GM12878 (cell line): ENCODE measurements at places on chromosomes 12 and 14.

DNA sequence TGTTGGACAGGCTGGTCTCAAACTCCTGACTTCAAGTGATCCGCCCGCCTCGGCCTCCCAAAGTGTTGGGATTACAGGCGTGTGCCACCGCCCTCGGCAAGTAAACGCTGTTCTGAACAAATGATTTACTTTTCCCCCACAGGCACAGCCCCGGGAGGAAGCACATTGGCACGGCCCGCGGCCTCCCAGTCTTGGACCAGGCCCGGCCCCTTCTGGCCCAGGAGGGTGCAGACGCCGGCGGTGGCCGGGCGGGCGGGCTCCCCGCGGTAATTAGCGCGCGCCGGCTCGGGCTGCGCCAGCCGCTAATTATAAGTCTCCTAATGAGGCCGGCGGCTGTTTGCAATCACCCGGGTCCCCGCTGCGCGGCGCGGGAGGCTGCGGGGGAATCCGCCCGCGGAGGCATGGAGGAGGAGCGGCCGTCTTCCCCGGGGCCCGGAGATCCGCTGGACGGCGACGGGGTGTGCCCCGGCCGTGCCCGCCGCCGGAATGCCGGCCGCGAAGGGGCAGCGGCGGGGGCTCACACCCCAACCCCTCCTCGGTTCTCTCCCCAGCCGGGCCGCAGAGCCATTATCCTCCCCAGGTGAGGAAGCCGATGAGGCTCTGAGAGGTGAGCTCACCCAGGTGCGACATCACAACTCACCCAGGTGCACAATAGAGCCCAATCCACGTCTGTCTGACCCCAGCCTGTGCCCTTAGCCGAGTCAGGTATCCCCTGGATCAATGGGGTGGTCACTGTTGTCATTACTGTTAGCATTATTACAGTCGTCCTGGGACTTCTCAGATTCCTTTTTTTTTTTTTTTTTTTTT is 3.3 kb upstream of the POP5 start:
- DNase-seq: no peak

DNA sequence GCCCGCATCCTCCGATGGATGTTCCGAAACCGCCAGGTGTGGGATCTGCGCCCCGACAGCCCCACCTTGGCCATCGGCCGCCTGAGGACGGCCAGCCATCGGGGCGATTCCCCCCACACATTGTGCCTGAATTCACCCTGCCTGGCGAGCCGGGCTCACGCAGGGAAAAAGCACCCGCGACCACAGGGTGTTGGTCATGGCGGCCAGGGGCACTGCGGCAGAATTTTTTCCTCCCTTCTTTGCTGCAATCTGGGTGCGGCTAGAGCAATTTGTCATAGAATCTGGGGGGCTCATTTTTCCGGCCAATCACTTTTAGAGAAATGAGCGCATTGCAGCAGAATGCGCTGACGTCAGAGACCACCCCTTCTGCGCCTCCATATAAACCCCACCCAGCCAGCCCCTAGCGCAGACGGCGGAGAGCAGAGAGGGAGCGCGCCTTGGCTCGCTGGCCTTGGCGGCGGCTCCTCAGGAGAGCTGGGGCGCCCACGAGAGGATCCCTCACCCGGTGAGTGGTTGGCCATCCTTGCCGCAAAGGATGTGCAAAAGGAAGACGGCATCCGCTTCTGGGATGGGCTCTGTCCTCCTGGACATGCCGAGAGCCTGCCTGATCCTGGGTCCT is at the start of gene MEG3:
TSS of gene MEG3 (plus strand) at position 406 of the 619 bp plus-strand sequence.
- DNase-seq: no peak

- DNase-seq: no peak
Observed at GRCh38 chr14:42002141-42002540, 395.5 kb downstream of the LRFN5 start.

GRCh38 chr14:54446161-54446693 is 5.1 kb upstream of the CNIH1 start:
- DNase-seq: no peak

DNA sequence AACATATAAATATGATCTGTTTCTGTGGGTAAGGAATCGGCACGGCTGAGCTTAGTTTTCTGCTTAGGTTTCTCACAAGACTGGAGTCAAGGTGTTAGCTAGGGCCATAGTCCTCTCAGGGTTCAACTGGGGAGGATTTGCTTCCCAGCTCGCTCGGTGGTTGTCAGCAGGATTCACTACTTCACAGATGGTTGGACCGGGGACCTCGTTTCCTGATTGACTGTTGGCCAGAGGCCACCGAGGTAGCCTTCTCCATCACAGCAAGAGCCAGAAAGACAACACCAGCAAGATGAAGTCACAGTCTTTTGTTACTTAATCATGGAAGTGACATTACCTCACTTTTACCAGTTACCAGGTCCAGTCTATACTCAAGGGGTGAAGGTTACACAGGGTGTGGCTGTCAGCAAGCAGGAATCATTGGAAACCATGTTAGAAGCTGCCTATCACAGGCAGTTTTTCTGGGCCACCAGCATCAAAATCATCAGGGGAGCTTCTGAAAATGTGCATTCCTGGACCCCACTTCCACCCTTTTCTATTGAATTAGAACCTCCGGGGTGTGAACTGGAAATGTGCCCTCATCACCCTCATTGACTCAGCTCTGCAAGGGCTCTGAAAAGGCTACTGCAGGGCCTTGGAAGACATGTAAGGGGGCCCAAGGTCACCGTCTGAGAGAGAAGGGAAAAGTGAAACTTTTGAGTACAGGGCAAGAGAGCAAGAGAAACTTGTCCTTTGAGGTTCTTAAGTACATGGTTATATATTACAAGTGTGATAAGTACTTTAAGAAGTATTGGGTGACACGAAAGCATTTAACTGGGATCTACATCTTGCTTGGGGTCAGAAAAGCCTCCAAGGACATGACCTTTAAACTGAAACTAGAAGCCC is 10.9 kb downstream of the COPS7A start:
- no peak for DNase-seq

DNA sequence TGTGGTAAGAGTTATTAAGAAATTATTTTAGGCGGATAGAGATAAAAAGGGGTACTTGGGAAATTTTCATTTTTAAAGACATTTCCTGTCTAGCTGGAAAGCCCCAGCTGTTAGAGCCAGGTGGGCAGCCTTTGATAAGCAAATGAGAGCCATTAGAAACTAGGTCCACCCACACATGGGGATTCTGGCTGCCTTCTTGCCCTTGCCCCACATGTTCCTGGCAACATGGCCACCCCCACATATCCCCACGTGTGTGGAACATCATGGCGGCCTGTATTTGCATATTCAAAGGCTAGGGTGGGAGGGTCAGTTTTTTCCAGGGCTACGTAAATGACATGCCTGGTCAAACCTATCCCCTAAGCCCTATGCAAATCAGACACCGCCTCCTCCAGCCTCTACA is 1382.1 kb downstream of the AACS start:
- DNase-seq: no peak

DNA sequence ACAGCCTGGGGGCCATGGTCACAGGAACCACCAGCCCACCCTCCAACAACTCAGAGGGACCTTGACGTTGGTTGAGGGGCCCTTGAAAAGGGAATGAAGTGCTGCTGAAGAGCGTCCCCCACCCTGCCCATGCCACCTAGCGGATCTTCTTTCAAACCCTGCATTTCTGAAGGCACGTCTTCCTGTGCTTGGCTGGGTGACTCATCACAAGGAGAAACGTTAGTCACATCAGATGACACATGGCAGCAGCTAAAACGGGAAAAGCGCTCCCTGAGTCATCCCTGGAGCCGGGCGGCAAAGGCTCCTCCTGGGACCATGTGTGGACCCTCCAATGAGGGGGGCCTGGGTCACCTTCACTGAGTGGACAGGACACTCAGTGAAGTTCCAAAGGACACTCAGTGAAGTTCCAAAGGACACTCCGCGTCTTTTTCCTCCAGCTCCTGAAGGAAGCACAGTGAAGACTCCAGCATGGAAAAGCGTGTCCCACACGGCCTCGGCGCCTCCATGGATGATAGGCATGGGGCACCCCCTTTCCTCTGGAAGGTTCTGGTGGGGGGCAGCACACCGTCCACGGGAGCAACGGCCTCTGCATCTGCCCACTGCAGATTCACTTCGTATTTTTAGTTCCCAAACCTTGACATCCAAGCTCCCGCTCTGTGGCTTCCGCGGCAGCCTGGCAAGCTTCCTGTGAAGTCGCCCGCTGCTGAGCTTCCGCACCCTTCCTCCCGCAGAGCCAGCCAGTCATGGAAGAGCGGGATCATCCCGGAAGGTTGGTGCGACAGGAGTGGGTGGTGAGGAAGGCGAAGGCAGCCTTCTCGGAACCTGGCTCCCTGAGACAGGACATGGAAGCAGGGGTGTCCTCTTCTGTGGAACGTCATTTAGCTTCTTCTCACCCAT is 383.4 kb downstream of the VRK1 start:
- no peak for DNase-seq

DNA sequence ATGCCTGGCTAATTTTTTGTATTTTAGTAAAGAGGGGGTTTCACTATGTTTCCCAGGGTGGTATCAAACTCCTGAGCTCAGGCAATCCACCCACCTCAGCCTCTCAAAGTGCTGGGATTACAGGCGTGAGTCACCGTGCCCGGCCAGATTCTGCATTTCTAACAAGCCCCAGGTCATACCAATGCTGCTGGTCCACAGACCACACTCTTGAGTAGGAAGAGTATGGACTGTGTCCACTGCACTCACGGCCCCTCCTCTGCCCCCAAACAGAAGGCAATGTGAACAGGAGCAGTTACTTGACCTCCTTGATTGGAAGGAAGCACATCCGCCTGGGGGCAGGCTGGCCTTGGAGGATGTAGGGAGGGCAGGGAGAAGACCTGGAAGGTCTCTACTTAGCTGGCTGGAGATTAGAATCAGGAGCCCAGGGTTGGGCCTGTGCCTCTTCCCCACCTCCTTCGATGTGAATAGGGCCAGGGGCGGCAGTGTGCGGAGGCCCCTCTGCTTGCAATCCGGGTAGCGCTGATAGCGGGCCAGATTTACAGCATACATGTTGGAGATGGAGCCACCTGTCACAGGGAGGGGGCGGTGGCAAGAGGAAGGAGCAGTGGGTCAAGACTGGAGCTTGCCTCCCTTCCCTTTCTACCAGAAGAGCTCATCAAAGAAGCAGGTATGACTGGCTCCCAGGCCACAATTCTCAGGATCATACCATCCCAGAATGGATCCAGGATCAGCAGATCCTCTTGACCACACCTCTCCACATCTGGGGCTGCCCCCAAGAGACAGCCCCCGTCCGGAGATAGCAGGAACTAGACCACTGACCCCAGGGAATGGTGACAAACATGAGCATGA is 9.4 kb upstream of the ZNF740 start:
- no peak for DNase-seq
